Fibroblast of villous mesenchyme (primary cell): ENCODE measurements at places on chromosomes 6 and 20.
A peak's percentile ranks its signal among the peaks of the same experiment; 100 is the strongest.

GRCh38 chr20:4563534-4563933, 158.2 kb upstream of the PRND start:
- peak; percentile 82 for DNase-seq

DNA sequence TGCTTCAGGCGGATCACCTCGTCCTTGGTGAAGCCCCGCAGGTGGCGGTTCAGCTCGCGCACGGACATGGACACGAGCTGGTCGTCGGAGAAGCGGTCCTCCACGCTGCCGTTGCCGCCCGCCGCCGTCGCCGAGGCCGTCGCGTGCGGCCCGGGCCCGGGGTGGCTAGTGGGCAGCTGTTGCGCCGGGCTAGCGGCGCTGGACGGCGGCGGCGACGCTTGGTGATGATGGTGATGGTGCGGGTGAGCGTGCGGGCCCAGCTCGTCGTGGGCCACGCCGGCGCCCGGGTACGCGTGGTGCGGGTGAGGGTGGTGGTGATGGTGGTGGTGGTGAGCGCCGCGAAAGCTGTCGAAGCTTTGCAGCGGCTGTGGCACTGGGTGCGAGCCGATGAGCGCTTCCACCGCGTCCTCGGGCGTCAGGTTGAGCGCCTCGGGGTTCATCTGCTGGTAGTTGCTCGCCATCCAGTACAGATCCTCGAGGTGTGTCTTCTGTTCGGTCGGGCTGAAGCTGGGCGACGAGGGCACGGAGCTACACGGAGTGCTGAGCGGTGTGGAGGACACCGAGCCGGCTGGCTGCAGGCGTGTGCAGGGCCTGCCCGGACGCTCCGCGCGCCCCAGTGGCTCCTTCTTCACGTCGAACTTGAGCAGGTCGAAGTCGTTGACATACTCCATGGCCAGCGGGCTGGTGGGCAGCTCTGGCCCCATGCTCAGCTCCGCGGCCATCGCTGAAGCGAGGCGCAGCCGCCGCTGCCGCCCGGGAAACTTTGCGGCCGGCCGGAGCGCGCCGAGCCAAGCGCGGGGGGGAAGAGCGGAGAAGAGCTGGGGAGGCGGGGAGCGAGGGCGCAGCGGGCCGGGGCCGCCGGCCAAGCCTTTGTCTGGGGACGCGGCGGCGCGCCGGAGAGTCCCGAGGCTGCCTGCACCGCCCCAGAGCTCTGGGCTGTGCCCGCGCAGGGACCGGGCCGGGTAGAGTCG, 622 bp downstream of the MAFB start:
- no peak for DNase-seq

GRCh38 chr20:18811904-18812303, 1.7 kb upstream of the SCP2D1 start:
- DNase-seq = no peak

GRCh38 chr20:62030834-62031434, 34.7 kb downstream of the TAF4 start:
- DNase-seq = no peak

DNA sequence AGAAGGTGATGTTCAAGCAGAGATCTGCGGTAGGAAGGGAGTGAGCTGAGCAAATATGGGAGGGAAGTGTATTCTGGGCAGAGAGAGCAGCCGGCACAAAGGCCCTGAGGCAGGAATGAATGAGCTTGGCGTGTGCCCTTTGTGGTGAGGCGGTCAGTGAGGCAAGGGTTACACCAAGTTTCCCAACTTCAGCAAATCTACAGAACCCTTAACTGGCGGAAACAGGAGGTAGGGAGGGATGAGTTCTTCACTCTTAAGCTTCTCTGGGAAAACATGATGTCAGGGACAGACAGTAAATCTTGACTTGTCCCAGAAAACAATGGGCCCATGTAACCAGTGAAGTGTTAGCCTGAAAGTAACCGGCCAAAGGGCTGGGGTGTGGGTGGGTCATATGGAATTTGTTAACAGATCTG, 97.1 kb upstream of the PTPN1 start:
- peak; percentile 89 for DNase-seq

DNA sequence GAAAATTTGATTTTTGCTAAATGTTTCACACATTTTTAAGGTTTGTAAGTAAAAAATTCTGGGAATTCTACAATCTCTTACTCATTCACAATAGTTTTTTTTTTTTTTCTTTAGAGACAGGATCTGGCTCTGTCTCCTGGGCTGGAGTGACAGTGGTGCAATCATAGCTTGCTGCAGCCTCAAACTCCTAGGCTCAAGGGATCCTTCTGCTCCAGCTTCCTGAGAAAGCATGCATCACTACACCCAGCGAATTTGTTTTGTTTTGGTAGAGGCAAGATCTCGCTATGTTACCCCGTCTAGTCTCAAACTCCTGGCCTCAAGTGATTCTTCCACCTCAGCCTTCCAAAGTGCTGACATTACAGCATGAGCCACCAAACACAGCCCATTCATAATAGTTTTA, 232.8 kb downstream of the GJA1 start:
- DNase-seq = no peak

DNA sequence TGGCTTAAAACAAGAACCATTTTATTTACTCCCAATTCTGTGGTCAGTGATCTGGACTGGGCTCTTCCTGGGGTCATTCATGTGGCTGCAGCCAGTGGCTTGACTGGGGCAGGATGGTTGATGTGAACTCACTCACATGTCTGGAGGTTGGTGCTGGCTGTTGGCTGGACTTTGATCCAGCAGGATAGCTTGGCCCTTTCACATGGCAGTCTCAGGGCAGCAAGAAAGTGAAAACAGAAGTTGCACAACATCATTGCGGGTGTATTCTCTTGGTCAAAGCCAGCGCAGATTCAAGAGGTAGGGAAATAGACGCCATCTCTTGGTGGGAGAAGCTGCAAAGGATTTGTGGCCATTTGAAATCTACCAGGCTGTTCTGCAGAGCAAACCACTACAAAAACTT, 77.2 kb downstream of the MDGA1 start:
- DNase-seq = no peak

GRCh38 chr6:43579171-43579570, 3.2 kb downstream of the POLH start:
- DNase-seq = peak; percentile 3

DNA sequence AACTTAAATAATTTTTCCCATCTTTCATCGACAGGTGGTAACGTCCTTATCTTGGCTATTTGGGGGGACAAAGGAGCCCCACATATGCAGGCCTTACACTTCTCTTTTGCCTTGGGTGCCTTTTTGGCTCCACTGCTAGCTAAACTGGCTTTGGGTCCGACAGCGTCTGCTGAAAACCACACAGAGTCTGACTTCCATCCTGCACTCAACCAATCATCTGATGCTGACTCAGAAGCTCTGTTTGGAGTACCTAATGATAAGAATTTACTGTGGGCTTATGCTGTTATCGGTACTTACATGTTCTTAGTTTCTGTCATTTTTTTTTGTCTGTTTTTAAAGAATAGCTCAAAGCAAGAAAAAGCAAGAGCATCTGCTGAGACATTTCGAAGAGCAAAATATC, 178.5 kb downstream of the SLC16A10 start:
- DNase-seq = peak; percentile 84

GRCh38 chr6:4666886-4667513, 109.2 kb upstream of the CDYL start:
- no peak for DNase-seq

DNA sequence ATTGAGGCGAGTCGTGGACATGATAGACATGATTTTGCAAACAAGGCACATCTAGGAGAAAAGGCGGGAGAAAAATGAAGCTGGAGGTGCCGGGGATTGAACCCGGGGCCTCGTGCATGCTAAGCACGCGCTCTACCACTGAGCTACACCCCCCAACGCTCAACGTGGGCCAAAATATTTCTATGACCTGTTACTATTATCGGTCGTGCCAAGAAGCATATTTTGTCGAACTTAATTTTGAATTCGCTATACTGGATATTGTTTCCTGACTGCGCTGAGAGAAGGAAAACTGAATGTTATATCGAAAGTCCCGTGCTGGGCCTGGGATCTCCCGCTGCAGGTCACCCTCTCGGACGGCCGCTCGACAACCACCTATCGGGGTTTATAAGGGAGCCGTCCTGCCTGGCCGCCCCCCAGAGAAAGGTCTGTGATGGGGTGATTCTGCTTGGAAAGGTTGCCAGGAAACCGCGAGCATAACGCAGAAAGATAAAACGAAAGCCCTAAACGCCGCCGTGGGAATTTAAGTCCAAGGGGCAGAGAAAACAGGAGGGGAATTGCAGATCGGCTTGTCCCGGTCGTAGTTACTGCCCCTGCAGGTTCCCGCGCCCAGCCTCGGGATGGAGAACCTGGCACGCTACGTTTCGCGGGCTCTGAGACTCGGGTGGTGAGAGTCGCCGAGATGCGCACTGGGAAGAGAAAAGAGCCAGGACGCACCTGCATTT, 60.0 kb downstream of the TRIM27 start:
- peak; percentile 84 for DNase-seq

- DNase-seq = no peak
Measured at GRCh38 chr6:44004625-44005506, 122.4 kb downstream of the MRPL14 start.

GRCh38 chr6:159104931-159105330, 60.1 kb upstream of the TAGAP start:
- no peak for DNase-seq

- DNase-seq = no peak
Measured at GRCh38 chr6:17820055-17820454, 113.3 kb upstream of the NUP153 start.

- DNase-seq = no peak
Measured at GRCh38 chr20:15628851-15629353, 944.3 kb downstream of the KIF16B start.

DNA sequence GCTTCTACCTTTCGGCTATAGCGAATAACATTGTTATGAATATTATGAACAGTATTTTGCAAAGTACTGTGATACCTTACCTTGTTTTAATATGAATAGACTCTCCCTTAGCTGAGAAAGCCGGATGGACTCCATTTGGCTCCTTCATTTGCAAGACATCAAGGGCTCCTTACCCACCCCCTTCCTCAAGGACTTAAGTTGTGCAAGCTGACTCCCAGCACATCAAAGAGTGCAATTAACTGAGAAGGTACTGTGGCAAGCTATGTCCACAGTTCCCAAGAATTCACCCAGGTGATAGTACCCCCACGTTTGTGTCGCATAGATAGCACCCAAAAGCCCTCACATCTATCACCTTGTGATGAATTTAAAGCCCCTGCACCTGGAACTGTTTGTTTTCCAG, 11.2 kb downstream of the CST5 start:
- DNase-seq = no peak

DNA sequence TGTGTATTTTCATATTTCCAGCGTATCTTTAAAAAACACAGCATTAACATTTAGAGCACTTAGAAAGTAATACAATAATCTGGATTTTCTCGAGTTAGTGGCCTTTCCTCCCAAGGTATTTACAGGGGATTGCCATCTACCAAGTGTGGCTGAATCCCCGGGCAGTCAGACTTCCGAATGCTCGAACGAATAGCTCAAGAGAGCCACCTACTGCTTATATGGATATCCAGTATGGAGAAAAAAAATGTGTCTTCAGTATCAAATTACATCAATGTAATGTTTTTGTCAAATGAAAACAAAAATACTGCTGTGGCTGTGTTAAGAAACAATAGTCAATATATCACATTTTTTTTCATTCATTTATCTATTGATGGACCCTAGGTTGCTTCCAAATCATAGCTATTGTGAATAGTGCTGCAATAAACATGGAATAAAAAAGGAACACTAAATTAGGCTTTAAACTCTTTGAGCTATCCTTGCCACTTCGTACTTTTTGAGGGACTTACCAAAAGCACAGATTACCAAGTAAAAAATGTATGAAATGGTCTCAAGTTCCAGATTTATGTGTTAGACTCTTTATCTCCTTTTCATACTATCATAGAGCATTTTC, 654.5 kb upstream of the PTCHD4 start:
- DNase-seq = peak; percentile 73

DNA sequence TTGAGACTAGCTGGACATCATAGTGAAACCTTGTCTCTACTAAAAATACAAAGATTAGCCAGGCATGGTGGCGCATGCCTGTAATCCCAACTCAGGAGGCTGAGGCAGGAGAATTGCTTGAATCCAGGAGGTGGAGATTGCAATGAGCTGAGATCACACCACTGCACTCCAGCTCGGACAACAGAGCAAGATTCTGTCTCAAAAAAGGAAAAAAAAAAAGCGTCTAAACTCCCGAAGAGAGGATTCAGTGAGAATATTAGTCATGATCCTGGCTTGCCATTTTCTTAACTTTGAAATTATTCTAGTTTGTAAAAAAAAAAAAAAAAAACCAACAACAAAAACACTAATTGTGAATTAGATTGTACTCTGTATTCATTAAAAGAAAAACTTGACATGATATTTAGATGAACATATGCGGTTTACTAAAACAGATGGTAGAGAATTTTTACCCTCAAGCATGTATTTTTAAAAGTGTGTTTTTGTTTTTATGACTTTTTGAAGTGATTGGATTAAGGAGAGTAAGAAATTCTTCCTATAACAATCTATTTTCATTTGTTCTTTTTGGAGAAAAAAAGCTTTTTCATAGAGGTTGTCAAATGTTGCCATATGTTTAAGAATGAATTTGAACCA, 80.7 kb downstream of the UST start:
- DNase-seq = no peak

GRCh38 chr20:52031206-52031562, 160.4 kb downstream of the ZFP64 start:
- DNase-seq = no peak

- DNase-seq = peak; percentile 56
Measured at GRCh38 chr6:80165143-80165542, 58.7 kb downstream of the BCKDHB start.

DNA sequence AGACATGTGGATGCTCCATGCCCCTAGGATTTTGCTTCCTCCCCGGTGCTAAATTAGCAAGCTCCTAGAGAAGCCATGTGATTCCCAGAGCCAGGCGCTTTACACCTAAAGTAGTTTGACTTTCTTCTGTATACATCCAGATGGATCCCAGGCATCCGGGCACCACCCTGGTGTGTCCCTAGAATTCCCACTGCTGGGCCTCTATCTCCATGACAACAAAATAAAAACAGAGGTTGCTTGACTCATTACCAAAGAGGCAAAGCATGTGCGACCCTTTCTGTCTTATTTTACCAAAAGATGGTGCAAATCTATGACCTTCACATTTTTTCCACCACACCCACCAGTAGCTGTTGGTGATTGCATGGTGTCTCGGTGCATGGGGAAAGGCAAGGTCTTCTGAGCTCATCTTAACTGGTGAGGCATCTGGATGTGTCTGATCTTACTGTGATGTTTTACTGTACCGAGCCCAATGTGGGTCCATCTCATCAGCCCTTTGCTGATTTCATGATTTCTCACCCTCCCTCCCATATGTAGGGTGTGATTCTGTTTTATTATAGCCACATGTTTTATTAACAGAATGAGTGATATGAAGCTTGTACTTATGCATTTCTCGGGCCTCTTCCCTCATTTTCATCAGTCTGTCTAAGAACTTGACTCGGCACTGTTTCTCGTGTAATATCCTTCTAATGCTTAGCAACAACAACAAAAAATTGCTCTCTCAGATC, 27.4 kb upstream of the VAPB start:
- peak; percentile 83 for DNase-seq

DNA sequence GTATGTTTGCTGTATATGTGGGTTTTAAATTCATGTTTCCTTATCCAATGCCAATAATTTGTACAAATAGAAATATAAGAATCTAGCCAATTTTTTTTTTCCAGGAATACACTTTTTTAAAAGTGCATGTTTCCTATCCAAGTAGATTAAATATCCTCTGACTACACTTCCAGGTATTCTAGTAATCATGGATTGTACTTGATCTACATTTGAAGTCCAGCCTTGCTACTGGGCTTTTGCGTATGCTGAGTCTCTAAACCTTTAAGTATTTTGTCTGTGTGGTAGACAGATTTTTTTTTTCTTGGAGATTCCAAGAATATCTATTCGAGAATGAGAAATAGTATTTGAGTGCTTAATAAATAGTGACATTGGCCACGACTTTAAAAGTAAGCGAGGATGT, 188.3 kb downstream of the SASH1 start:
- DNase-seq = no peak

- DNase-seq = no peak
Measured at GRCh38 chr20:227439-228105, 514 bp downstream of the DEFB129 start.
